Astrocyte of the cerebellum (primary cell): ENCODE measurements at places on chromosomes 4 and X.

DNA sequence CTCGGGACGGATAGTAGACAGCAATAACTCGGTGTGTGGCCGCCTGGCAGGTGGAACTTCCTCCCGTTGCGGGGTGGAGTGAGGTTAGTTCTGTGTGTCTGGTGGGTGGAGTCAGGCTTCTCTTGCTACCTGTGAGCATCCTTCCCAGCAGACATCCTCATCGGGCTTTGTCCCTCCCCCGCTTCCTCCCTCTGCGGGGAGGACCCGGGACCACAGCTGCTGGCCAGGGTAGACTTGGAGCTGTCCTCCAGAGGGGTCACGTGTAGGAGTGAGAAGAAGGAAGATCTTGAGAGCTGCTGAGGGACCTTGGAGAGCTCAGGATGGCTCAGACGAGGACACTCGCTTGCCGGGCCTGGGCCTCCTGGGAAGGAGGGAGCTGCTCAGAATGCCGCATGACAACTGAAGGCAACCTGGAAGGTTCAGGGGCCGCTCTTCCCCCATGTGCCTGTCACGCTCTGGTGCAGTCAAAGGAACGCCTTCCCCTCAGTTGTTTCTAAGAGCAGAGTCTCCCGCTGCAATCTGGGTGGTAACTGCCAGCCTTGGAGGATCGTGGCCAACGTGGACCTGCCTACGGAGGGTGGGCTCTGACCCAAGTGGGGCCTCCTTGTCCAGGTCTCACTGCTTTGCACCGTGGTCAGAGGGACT, 5.7 kb upstream of the MSANTD1 start:
- DNase-seq, result no peak

- peak; percentile 8 for DNase-seq
Measured at GRCh38 chrX:140815868-140816267, 106.3 kb downstream of the LINC00632 start.

GRCh38 chr4:142845293-142846107, 601 bp downstream of the INPP4B start:
- DNase-seq, result no peak

DNA sequence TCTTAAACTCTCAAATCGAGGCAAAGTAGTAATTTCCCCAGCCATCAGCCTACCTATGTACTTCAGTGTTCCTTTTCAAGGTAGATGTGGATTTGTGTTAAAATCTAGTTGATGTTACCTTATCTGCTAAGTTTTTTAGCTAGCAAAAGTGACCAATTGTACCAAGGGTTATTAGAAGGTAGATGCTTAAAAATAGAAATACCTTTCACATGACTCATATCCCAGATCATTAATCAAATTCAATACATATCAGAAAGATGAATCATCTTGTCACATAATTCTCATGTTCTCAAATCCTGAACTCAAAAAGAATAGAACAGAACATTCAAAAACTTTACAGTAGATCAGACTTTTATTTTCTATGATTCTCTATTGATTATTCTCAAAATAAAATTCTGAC, 3.5 kb downstream of the ENAM start:
- peak; percentile 19 for DNase-seq

DNA sequence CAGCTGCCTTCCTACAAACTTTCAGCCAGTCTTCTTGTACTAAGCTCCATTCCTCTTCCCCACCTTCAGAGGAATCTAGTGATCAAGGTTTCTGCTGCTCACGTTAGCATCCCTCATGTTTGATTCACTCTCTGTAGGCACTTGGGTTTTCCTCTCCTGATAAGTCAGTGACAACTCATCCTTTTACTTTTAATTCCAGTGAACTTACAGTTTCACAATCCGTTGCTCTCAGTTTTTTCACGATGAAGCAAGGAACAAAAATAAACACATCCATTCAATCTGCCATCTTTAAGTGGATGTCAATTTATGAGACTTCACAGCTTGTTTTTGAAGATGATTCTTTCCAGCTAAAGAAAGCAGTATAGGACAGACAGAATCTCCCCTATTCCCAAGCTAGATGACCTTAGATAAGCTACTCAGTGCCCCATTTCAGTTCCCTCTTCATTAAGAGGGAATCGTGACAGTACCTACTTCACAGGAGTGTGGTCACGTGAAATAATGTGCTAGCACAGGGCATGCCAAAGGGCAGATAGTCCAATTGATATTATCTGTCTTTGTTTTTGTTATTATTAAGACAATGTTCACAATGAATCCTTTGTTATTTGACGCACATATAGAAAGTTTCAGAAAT, 234.3 kb downstream of the PALLD start:
- DNase-seq, result no peak

- no peak for DNase-seq
Measured at GRCh38 chrX:42094218-42094617, 170.9 kb upstream of the CASK start.

- DNase-seq, result no peak
Measured at GRCh38 chr4:160450876-160451275, 1348.0 kb downstream of the RAPGEF2 start.

- no peak for DNase-seq
Measured at GRCh38 chr4:104248726-104249125, 246.0 kb downstream of the CXXC4 start.

GRCh38 chr4:101256222-101256621, 91.1 kb downstream of the PPP3CA start:
- no peak for DNase-seq

GRCh38 chr4:95830651-95831050, 9.2 kb upstream of the PDHA2 start:
- no peak for DNase-seq

DNA sequence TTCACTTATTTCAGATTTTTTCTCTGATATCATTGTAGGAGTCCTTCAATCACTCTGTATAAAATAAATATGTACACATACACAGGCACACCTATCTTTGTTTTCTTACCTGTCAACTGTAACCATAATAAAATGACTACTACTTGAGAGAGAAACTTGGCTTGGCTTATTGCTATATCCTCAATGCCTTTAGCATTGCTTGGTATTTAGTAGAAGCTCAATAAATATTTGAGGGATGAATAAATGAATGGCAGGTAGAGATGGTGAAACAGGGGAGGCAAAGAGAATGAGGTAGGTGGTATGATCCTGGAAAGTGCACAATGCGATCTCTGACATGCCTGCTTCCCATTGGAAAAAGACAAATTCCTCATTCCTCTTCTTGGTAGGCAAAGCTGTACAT, 21.8 kb upstream of the CXCL6 start:
- no peak for DNase-seq

- no peak for DNase-seq
Measured at GRCh38 chr4:44438687-44439086, 9.9 kb downstream of the KCTD8 start.

GRCh38 chr4:147924604-147925412, 192.9 kb downstream of the ARHGAP10 start:
- DNase-seq, result peak; percentile 20

- no peak for DNase-seq
Measured at GRCh38 chrX:21305799-21306336, 68.3 kb upstream of the CNKSR2 start.

- no peak for DNase-seq
Measured at GRCh38 chr4:48557478-48557877, 67.4 kb downstream of the ZAR1 start.
